ENCODE measurements at places on chromosomes 7 and 10. TPM values are rescaled to one million over a fixed set of nuclear protein-coding genes. Genes with fewer than 3 reads are reported as not detected.

TRDMT1 gene
- total RNA-seq, result 5.3 TPM

GET4 gene
- total RNA-seq, result 17.7 TPM

FAM237B gene
- total RNA-seq, result not detected

UTF1 gene
- not detected for total RNA-seq

CPA5 gene
- not detected for total RNA-seq

CYP2C8 gene
- total RNA-seq, result 0.19 TPM

SEMA3D gene
- total RNA-seq, result 0.88 TPM

TMEM270 gene
- not detected for total RNA-seq

SP8 gene
- total RNA-seq, result not detected

RSBN1L gene
- total RNA-seq, result 9.9 TPM

CYP3A4 gene
- not detected for total RNA-seq

ATG9B gene
- total RNA-seq, result 0.07 TPM

BMS1 gene
- total RNA-seq, result 13.1 TPM

UCMA gene
- not detected for total RNA-seq

NSMCE4A gene
- 26.6 TPM for total RNA-seq

FBXL13 gene
- 1.1 TPM for total RNA-seq

CCDC186 gene
- 21.6 TPM for total RNA-seq

OR2AE1 gene
- total RNA-seq, result not detected

TRPV6 gene
- total RNA-seq, result not detected

LIPF gene
- not detected for total RNA-seq

FGFBP3 gene
- total RNA-seq, result 0.81 TPM

ZNF804B gene
- total RNA-seq, result not detected

COL1A2 gene
- 127 TPM for total RNA-seq

PNLIPRP2 gene
- total RNA-seq, result not detected

HIBADH gene
- 62.1 TPM for total RNA-seq

LRMDA gene
- 24.0 TPM for total RNA-seq

CASD1 gene
- 14.3 TPM for total RNA-seq

GPNMB gene
- 194 TPM for total RNA-seq

NACAD gene
- 3.7 TPM for total RNA-seq

ZNF746 gene
- 10.3 TPM for total RNA-seq

TASOR2 gene
- 29.0 TPM for total RNA-seq

MKI67 gene
- 27.9 TPM for total RNA-seq

GCC1 gene
- 7.3 TPM for total RNA-seq

GATA3 gene
- 3.4 TPM for total RNA-seq

FKBP9 gene
- 121 TPM for total RNA-seq

WDFY4 gene
- 0.81 TPM for total RNA-seq

SPDYE6 gene
- not detected for total RNA-seq
